ENCODE measurements at places on chromosomes 2 and 18.

DNA sequence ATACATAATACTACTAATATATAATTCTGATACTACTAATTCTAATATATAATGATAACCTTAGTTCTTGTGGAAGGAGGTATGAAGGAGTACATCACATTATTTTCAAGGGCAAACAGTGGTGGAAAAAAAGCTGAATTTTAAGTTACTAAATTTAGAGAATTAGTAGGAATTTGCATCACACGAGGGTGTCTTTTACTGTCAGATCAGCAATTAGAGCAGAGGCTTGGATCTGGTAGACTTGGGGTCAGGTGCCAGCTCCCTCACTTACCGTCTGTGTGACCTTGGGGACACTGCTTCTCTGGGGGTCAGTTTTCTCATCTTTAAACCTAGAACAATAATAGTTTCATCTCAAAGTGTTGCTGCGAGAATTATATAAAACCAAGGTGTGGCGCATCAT, 114.1 kb upstream of the NEDD4L start:
- no peak for DNase-seq

- DNase-seq = no peak
Observed at GRCh38 chr2:237568121-237568660, 1.8 kb downstream of the PRLH start.

DNA sequence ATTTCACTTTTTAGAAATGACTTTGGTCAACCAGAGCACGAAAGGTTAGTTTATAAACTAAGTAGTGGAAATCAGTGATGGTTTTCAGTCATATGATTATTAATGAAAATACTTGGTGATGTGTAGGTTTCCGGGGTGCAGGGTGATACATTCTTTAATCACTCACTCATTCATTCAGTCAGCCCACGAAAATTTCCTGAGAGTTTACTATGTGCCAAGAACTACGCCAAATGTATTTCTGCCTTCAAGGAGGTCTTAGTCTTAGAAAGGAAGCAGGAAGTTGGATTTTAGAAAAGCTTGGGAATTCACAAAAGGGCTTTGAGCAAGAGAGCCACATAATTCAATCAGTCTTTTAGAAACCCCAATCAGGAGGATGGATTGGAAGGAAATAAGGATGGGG, 543.6 kb downstream of the PLCL1 start:
- DNase-seq = no peak

DNA sequence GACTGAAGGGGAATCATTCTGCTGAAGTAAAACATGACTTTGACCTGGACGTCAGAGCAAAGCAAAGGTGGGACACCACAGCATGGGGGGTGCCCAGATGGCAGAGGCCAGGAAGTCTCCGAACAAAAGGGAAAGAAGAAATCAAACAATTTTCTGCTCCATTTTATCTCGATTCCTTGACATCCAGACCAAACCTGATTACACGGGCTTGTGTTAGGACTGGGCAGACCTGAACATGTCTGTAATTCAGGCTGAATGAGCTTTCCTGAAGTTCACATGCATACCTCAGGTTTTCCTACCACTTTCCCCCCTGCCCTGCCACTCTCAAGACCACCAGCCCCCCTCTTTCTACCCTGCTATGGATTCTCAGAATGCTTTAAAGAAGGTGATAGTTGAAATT, 44.8 kb upstream of the MEIS1 start:
- DNase-seq = no peak

DNA sequence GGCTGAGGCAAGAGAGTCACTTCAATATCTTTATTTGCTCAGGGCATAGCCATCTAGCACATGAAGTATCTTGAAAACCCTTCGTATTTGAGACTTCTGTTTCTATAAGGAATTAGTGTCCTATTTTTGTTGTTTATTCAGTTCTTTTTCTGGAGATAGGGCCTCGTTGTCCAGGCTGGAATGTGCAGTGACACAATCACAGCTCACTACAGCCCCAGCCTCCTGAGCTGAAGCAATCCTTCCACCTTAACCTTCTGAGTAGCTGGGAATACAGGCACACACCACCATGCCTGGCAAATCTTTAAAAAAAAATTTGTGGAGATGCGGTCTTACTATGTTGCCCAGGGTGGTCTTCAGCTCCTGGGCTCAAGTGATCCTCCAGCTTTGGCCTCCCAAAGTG, 50.6 kb downstream of the PSMD14 start:
- no peak for DNase-seq

DNA sequence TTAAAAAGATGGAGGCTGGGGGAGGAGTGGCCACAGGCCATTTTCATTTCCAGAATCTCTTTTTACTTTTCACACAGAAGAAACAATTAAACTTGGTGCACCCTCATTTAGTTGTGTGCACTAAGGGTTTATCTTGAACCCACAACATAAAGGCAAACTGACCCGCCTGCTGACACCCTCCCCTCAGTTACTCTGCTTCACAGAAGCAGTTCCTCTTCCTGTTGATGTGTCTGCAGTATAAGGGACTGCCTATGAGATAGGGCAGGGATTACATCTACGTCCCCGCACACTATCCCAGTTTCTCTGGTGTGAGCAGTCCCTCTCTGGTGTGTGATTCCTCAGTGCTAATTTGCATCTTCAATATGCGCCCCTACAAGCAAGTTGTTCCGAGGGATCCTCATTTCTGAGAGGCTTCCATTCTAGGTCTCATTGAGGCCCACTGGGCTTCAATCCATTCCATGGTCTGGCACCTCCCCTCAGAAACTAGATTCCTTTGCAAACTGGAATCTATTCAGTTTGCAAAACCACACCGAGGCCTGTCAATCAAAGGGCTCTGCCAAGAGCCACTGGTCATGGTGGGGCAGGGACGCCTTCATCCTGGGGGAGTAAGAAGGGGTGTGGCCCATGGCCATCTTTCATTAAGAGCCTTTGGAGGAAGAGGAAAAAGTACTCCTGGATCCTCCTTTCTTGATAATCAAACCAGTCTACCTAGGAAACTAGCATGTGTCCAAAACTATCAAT, 12.3 kb downstream of the CREG2 start:
- DNase-seq = no peak

GRCh38 chr2:134950886-134951285, 32.3 kb downstream of the CCNT2 start:
- no peak for DNase-seq

DNA sequence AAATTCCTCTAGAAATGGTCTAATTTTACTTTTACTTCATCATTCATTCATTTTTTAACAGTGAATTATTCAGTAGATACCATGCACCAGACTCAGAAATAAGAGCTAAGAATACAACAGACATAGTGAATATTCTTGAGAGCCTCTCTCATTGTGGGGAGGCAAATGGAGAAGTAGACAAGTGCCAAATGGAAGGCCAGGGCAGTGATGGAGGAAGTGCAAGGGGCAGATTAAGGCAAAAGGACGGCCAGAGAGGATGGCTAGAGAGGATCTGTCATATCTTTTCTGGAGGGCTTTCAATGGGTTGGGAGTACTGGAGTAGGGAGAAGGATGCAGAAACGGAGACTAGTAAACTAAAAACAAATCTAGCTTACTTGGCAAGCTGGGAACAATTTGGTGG, 19.0 kb upstream of the RMDN2 start:
- DNase-seq = no peak

GRCh38 chr18:62631173-62631572, 84.2 kb upstream of the PHLPP1 start:
- no peak for DNase-seq

GRCh38 chr2:198077477-198077876, 273.1 kb downstream of the PLCL1 start:
- no peak for DNase-seq

DNA sequence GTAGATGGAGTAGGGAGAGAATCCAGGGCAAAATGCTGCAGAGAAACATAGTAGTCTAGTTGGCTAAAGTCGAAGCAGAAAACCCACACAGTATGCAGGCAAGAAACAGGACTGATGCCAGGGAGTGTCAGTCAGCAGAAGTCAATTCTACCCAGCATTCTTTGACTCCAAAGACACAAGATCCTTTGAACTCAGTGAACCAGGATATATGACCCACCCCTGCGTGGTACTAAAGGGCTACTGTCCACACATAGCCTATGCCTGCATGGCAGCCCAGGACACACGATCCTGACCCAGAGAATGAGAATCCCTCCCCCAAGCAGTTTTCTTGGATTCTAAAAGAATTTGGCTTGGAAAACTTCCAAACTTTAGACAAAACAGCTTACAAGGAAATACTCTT, 42.5 kb downstream of the ALK start:
- DNase-seq = no peak

- DNase-seq = no peak
Observed at GRCh38 chr2:241358470-241358869, 2.4 kb downstream of the FARP2 start.

- DNase-seq = no peak
Observed at GRCh38 chr2:25966531-25967270, 15.6 kb downstream of the KIF3C start.

GRCh38 chr18:23103449-23103848, 31.8 kb upstream of the CABLES1 start:
- DNase-seq = no peak

GRCh38 chr2:144146876-144147275, 373.0 kb downstream of the ZEB2 start:
- no peak for DNase-seq

- DNase-seq = no peak
Observed at GRCh38 chr2:127811397-127812321, 688 bp upstream of the WDR33 start.

DNA sequence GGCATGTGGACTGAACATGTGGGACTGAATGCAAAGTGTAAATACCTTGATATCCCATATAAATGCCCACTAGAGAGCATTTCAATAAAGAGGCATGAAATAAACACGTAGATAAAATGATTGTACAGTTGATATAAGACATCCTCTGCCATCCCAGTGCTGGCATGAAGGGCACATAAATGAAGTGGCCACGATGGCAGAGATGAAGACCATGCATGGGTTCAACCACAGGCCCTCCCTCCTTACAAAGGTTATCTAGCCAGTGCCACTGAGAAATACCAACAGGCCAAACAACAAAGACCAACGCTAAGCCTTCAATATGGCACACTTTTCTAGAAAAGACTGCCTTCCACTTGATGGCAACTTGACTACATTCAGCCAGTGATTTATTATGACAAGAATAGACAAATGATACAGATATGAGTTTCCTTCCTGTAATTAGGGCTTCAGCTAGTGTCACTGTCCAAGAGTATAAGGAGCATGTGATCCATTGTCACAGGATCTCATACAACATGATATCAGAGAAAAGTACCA, 493.9 kb upstream of the MAP2 start:
- no peak for DNase-seq
